ENCODE measurements at places on chromosomes 4 and X. TPM values are rescaled to one million over a fixed set of nuclear protein-coding genes. Genes with fewer than 3 reads are reported as not detected.

Gene CDK16
- 195 TPM for polyA plus RNA-seq

Gene RPL10
- 2,002 TPM for polyA plus RNA-seq

Gene USP17L22
- not detected for polyA plus RNA-seq

Gene ESX1
- polyA plus RNA-seq: not detected

Gene GASK1B
- polyA plus RNA-seq: 41.7 TPM

Gene SPATA4
- polyA plus RNA-seq: 1.2 TPM

Gene EDA
- polyA plus RNA-seq: 7.2 TPM

Gene EDA2R
- polyA plus RNA-seq: 2.5 TPM

Gene TIGD4
- 1.8 TPM for polyA plus RNA-seq

Gene TBC1D8B
- polyA plus RNA-seq: 1.2 TPM

Gene SPATA18
- 9.5 TPM for polyA plus RNA-seq

Gene FGF13
- 143 TPM for polyA plus RNA-seq

Gene IL2
- polyA plus RNA-seq: not detected

Gene CSAG2
- polyA plus RNA-seq: not detected

Gene ATP2B3
- 18.4 TPM for polyA plus RNA-seq

Gene AMTN
- not detected for polyA plus RNA-seq

Gene AKAP4
- not detected for polyA plus RNA-seq

Gene CSN1S1
- not detected for polyA plus RNA-seq

Gene KLHL2
- polyA plus RNA-seq: 34.6 TPM

Gene ZIC3
- polyA plus RNA-seq: 15.5 TPM

Gene PIGA
- polyA plus RNA-seq: 10.8 TPM

Gene ADAM29
- 3.9 TPM for polyA plus RNA-seq

Gene NLGN4X
- 35.9 TPM for polyA plus RNA-seq

Gene GPR173
- polyA plus RNA-seq: 36.3 TPM

Gene HSFX1
- 3.2 TPM for polyA plus RNA-seq

Gene CXCL8
- polyA plus RNA-seq: 1.2 TPM

Gene DYNLT3
- 31.8 TPM for polyA plus RNA-seq

Gene FOXR2
- not detected for polyA plus RNA-seq

Measured in spinal cord (tissue), 10 donors.